HT-29 (cell line): ENCODE measurements at places on chromosomes 2 and 18.

DNA sequence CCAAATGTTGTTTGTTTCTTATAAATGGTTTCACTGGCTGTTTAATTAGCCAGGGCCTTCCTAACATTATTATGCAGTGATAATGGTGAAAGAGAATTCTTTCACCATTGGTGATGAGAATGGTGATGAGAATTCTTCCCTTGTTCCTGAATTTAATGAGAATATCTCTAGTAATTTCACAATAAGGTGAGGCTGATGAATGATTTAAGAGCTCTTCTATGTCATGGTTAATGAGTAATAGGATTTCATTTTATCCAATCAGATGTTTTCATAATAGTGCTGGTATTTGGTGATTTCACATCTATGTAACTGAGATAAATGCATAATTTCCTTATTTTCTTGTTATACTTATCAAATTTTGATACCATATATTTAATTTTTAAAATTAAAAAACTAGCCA lies 535.7 kb upstream of the ZEB2 start:
- DNase-seq, result no peak

DNA sequence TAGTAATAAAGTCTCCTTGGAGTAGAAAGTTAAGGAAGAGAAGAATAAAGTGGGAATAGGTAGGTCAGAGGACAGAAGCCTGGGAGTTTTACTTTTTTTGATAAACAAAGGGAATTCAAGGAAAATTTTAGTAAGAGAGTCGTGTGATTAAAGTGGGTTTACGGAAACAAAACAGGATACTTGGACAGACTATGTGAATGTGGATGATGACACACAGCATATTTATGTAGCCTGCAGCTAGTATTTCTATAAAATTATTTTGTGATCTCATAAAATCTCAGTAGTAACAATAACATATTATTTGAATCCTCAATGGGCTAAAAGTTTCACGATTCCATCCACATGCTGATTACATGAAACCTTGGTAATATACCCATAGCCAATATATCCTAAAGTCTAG lies 450.7 kb upstream of the PIK3C3 start:
- no peak for DNase-seq

- DNase-seq, result no peak
Observed at GRCh38 chr2:208350610-208351009, 56.0 kb upstream of the PTH2R start.

DNA sequence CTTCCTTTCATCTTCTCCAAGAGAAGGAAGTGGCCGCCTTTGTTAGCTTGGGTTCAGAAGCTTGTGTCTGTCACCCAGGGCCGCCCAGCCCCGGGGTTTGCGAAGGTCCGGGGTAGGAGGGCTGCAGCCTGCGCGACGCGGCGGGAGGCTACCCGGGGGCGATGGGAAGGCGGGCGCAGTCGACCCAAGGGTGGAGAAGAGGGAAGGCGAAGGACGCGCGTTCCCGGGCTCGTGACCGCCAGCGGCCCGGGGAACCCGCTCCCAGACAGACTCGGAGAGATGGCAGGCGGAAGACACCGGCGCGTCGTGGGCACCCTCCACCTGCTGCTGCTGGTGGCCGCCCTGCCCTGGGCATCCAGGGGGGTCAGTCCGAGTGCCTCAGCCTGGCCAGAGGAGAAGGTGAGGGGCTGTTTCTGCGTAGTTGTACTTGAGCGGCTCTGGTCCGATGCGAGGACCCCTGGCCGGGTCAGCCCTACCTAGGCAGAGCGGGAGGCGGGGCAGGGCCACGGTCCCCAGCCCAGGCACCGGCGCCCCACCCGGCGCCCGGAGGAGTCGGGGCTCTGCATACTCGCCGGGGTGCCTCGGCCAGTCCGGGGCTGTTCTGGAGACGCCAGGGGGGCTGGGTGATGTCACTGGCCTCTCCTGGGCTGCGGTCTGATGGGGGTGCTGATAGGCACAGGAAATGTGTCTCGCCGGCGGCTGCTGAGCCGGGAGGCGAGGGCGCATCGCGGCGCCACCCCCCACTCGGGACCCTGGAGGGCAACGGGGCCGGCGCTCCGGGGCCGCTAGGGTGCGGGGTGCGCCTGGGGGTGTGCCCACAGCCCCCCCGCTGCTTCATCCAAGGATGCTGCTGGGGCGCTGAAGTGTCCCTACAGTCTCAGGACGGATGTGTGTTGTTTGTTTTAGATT lies at the start of gene QPCT:
Gene QPCT (plus strand): TSS at position 178 of the 909 bp plus-strand sequence. CDS start 102 bp downstream, at position 280.
- peak; percentile 79 for DNase-seq

- no peak for DNase-seq
Observed at GRCh38 chr2:212975333-212975732, 176.1 kb downstream of the IKZF2 start.
